ENCODE measurements at places on chromosomes 12 and 14.

- DNase-seq, result no peak
These were observed 35.4 kb downstream of the SLC38A1 start for GRCh38 chr12:46233423-46233822.

- DNase-seq, result no peak
These were observed 6.7 kb downstream of the GLTP start for GRCh38 chr12:109873653-109874052.

DNA sequence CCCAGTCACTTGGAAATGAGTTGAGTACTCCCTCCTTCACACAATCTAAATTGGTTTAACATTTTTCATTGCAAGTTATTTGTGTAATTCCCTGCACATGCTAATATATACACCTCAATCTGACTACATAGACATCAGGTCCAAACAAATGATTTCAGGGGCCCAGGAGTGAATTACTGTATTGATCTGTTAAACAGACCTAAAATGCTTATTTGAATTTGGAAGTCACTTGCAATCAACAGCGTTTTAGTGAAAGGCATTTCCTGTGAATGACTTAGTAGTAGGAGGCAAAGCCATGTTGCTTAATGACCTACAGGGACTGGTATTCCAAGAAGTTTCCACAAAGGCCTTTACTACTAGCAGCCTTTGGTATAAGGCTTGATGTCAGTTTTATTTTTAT is 22.6 kb upstream of the SLC15A5 start:
- no peak for DNase-seq

GRCh38 chr12:64840119-64840518 is 15.7 kb downstream of the TBC1D30 start:
- DNase-seq, result no peak

- no peak for DNase-seq
These were observed 325 bp downstream of the C12orf60 start for GRCh38 chr12:14803830-14804160.

- DNase-seq, result peak; percentile 68
These were observed 504 bp downstream of the WNT5B start for GRCh38 chr12:1629338-1630132.

- DNase-seq, result no peak
These were observed 203.5 kb downstream of the MYRFL start for GRCh38 chr12:70028515-70028914.

DNA sequence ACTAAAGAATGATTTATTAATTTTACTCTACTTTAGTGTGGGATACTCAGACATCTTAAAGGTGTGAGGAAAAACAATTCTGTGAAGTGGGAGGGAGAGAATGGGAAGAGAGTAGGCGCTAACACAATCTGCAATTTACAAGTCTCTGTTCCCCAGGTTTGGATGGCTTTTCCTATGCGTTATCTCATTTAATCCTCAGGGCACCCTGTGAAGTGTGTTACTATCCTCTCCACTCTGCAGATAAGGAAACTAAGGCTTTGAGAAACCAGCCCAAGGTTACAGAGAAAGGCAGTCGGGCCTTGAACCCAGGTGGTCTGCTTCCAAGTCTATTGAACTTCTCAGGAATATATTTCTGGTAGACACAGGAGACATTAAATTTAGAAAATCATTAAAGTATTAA is 36.2 kb upstream of the TUBA1C start:
- no peak for DNase-seq

DNA sequence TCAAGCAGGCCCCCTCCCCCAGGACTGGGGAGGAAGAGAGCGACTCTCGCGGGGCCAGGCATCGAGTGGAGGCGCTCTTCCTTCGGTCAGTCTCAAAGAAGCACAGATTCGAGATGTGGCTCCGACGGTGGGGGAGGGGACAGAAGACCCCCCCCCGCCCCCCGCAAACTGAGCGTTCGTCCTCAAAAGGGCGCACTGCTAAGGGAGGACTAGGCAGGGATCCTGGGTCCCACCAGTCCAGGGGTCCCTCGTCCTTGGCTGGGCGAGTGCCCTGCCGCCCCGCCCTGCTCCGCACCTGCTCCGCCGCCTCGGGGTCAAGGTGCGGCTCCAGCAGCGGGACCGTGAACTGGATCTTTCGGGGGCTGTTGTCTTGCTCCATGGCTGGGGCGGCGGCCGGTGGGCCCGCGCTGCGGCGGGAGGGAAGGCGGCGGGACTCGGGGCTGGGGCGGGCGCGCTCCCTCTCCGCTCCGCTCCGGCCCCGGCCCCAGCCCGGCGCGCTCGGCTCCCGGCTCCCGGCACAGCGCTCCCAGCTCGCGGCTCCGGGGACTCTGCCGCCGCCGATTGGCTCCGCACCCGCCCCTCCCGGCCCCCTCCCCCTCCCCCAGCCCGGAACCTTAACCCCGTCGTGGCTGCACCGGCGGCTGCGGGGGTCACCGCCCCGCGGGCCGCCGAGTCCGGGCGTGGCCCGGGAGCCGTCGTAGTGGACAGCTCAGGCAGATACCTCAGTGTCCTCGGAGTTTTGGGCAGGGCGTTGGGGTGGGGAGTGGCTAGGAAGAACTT is at the start of gene PPP1R1A:
Gene PPP1R1A, minus strand, starts transcription at position 550 of the 780 bp plus-strand sequence. Its CDS starts 171 bp downstream, at position 379.
- DNase-seq, result peak; percentile 87

- DNase-seq, result peak; percentile 76
These were observed 8.7 kb upstream of the JDP2 start for GRCh38 chr14:75418850-75419768.

GRCh38 chr14:23183479-23183878 is at the start of gene SLC7A8:
SLC7A8 (minus strand) TSS chr14:23183660; CDS start chr14:23182914, 746 bp downstream.
- DNase-seq, result peak; percentile 74

GRCh38 chr14:23033251-23033727 is 1.4 kb downstream of the PSMB5 start:
- no peak for DNase-seq

DNA sequence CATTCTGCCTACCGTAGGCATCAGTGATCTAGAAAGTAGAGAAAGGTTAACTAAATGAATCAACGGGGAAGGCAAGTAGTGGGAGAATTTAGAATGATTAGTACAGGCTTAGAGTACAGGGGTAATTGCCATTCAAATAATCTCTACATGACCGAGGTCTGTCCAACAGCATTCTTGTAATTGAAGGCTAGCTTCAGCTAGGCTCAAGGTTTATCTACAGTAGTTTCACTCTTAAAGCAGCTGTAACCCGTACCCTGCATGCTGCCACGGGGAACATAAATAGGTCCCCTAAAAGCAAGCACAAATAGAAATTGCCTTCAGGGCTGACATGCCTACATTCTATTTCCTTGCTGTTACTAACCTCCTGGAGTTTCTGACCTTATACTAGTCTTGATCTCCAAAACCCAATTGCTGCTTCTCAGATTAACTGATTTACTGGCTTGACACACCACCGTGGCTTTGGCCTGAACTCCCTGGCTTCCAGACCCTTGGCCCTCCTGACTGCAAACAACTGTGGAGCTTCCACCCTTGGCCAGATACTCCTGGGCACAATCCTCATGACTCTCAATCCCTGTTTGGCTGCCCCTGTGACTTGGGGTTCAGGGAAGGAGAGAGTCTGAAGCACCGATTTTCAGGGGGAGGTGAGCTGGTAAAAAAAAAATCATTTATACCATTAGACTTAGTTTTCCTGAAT is 242.1 kb upstream of the FOXN3 start:
- no peak for DNase-seq

DNA sequence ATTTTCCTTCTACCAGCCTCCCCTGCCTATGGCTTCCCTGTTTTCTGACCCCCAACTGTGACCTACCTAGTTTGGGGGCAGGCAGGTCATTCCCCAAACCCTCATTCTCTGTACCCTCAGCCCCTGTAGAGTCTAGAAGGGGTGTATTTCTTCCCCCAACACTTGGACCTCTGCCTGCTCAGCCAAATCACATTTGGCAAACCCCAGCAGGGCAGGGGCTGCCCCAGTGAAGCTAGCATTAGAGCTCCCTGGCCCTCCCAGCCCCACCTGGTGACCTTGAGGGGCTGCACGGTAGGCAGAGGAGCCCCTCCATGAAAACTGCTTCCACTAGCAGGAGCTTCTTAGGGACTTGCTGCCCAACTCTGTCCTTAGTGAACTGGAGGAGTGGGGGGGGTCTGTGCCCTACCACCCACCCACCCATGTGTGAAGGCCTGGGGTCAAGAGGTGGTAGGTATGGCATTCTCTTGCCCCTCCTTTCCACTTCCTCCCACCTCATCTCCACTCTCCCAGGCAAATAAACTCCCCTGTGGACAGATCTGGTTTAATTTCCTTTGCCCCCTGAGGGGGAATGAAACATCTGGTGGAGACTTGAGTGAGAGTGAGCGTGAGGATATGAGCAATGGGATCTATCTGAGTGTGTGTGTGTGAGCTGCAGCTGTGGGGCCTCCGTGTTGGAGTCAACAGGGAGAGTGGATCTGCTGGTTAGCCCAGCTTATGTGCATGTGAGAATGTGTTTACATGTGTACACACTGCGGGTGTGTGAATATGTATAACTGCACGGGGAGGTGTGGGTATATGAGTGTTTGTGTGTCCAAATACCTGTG is 1.6 kb downstream of the NXPH4 start:
- no peak for DNase-seq

GRCh38 chr14:96816281-96816680 is 19.1 kb downstream of the VRK1 start:
- DNase-seq, result no peak

DNA sequence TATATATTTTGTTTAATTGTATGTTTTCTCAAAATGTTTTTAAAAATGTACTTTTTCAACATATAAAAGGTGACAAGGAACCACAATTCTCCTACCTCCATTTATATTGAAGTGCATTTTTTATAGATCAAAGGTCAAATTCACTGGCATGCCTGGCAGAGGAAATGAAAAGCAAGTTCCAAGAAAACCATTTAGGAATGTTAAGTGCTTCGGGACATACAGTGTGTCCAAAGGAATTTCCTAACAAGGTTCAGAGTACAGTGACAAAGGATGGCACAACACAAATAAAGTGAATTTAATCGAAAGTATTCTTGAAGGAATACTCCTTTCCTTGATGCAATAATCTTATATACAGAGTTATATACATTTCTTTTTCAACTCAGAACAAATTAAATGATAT is 242.3 kb downstream of the CCER1 start:
- no peak for DNase-seq

- DNase-seq, result no peak
These were observed 64.8 kb downstream of the CCDC60 start for GRCh38 chr12:119399301-119399700.

DNA sequence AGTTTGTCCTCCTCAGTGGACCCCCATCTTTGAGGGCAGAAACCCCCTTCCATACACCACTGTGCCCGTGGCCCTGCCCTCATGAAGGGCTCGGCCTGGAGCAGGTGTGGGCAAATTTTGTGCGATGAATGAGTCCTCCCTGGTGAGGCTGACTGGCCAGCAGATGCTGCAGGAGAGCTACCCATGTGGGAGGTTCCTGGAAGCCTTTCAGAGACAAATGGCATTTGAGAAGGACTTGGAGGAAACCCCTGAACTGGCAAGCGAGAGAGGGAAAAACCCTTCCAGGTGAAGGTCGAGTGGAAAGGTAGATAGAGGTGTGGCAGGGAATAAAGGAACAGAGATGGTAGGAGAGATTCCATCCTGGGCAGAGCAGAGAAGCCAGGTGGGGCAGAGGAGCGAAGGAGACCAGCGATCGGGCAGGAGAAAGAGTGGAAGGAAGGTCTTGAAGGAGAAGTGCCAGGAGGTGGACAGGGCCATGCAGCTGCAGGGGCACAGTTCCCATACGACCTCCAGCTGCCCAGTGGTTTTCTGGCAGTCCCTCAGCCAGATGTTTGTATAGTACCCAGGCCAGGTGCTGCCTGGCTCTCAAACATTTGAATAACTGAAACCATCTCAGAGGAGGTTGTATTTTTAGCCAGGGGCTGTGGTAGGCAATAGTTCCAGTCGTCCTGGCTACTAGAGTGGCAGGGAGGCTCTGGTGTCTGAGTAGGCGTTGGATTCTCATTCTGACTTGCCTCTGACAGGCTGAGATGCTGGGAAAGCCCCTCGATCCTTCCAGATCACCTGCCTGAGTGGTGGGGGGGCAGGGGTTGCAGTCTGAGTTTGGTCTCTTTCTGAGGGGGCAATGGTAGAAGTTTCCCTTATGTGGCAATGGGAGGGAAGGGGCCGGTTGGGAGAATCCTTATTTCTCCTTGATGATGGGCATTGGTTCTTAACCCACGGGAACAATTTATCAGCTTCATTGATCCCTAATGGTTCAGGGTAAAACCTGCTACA is 40.1 kb downstream of the FBXL14 start:
- DNase-seq, result no peak

GRCh38 chr14:32200368-32201192 is 1.3 kb upstream of the RNU6-7 start:
- DNase-seq, result no peak

DNA sequence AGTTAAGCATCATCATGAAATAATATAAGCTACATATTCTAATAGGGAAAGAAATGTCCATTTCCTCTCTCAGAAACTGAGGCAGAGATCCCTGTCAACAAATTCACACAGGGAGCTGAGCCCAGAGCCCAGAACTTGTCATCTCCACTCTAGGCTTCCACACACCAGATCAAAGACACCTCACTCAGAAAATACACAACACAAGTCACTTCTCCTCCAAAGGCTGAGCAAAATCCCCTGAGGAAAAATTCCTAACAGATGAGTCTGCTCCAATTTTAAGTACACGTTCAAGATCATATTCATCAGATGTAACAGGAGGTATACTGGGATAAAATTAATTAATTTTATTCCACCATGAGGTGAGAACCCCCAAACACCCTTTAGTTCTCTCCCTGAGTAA is 227.3 kb downstream of the DPF3 start:
- no peak for DNase-seq

DNA sequence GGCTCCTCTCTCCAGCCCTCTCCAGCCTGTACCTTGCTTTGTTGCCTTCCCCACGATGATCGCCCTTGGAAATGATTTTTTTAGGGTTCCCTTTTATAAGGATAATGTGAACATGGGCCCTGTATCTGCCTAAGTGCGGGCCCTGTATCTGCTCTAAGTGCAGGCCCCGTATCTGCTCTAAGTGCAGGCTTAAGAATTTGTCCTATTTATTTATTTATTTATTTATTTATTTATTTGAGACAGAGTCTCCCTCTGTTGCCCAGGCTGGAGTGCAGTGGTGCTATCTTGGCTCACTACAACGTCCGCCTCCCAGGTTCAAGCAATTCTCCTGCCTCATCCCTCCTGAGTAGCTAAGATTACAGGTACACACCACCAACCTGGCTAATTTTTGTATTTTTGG is 22.5 kb downstream of the GALNT16 start:
- DNase-seq, result no peak

DNA sequence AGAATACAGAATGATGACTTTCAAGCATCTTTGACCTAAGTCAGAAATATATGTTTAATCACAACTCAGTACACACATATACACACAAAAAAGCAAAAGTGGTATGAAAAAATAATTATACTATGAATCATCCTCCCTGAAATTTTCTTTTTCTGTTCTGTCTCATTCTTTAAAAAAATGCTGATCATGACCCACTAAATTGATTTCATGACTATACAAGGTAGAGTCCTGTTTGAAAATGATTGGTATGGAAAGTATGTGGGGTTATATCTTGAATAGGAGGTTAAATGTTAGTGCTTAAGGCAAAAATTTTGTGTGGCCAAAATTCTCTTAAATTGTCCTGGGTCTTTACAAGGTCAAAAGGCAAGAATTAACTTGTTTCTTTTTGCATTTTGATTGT is 80.4 kb downstream of the SUDS3 start:
- no peak for DNase-seq

GRCh38 chr12:50234347-50234746 is 49.0 kb downstream of the LIMA1 start:
- no peak for DNase-seq

GRCh38 chr14:75196468-75196867 is 20.1 kb upstream of the TMED10 start:
- no peak for DNase-seq
